Aorta (tissue), 5 donors: ENCODE measurements at places on chromosomes 1 and 21.

DNA sequence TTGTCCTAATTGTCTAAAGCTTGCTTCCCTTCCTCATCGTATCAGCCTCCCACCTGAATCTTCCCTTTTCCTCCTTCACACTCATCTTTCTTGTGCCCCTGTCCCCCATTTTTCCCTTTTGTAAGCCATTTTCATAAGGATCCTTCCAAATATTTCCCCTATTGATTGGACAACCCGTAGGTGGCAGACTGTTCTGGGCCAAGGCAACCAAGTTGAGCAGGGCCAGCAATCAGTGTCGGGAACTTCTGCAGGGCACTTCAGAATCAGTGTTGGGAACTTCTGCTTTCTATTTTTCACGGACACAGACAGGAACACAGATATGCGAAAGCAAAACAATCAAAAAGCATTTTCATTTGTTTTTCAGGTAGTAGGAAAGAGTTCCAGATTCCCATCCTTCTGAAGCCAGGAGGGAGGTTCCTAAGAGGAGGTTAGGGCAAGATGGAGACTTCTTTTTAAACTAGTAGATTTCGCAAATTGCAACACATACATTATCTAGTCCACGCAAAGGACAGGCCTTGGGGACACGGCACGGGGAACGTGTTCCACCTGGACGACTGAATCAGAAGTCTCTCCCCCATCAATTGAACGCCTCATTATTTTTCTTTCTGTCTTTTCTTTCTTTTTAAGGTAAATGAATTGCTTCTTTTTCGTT is 691 bp upstream of the MPZL1 start:
- H3K27me3 ChIP-seq, result no peaks in the 10 kb centered on the region
- H3K36me3 ChIP-seq, result no peaks in the 10 kb centered on the region
- peak; percentile 64 for DNase-seq

DNA sequence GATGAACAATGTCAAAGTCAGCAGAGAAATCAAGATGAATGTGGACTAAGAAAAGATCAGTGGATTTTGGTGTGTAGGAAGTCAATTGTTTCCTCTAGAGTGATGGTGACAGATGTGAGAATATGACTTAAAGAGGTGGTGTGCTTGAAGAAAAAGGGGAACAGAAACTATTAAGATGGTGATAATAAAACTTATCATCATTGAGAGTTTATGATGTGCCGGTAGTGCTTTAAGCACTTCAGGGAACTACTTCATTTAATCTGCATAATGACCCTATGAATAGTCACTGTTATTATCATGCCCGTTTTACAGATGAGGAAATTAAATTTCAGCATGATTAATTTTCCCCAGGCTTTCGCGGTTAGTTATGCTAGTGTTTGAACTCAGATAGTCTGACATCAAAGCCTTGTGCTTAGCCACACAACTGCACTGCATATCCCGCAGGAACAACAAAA is 246.9 kb upstream of the LRRC7 start:
- H3K27ac ChIP-seq, result no peak overlapping the region
- no peaks in the 10 kb centered on the region for H3K27me3 ChIP-seq
- no peaks in the 10 kb centered on the region for H3K36me3 ChIP-seq
- no peak overlapping the region for H3K4me3 ChIP-seq
- DNase-seq, result no peak

GRCh38 chr1:243790404-243790803 is 59.6 kb downstream of the AKT3 start:
- H3K36me3 ChIP-seq, result no peaks in the 10 kb centered on the region
- no peak for DNase-seq
- peaks cover 2% of the 10 kb centered on the region for H3K4me1 ChIP-seq
- no peak overlapping the region for H3K27ac ChIP-seq
- H3K27me3 ChIP-seq, result no peaks in the 10 kb centered on the region

- H3K27me3 ChIP-seq, result no peaks in the 10 kb centered on the region
- no peaks in the 10 kb centered on the region for H3K36me3 ChIP-seq
- H3K27ac ChIP-seq, result no peak overlapping the region
- H3K4me1 ChIP-seq, result no peaks in the 10 kb centered on the region
- no peak for DNase-seq
Observed at GRCh38 chr21:15249285-15249993, 184.6 kb upstream of the NRIP1 start.
